ENCODE measurements at places on chromosomes 3 and 15.

GRCh38 chr15:88993662-88994061, 80.5 kb upstream of the MFGE8 start:
- DNase-seq: no peak

DNA sequence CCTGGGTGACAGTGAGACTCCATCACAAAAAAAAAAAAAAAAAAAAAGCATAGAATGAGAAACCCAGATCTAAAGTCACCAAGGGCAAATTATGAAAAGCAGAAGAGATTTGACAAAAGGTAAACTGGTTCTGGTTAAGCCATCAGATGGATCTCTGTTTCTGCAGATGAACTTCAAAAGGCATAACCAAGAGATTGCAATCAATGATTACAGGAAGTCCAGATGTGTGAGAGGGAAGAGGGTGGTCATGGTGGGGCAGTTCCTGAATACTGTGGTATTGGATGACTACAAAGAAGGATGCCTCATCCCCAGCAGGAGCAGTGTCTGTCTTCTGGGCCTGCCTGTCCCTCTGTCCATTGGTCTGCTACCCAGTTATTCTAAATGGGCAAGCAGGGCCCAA, 3.8 kb downstream of the P4HTM start:
- DNase-seq: no peak

GRCh38 chr3:188782613-188783124, 389.1 kb upstream of the TPRG1 start:
- no peak for DNase-seq

GRCh38 chr3:12178091-12178820, 19.5 kb upstream of the TIMP4 start:
- DNase-seq: no peak

GRCh38 chr15:92528736-92529135, 126.8 kb downstream of the FAM174B start:
- no peak for DNase-seq

DNA sequence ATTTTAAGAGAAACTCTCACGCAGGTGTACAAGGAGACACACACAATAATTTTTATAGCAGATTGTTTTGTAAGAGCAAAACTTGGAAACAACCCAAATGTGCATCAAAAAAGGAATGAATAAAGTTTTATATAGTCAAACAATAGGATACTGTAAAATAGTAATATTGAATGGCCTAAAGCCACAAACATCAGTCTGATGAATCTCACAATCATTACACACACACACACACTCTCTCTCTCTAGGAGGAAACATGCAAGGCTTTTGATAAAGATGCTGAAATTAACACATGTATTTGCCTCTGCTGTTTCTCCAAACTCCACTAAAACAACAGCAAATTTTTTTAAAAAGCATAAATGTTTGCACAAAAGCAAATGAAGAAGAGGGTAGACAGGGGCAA, 37.3 kb downstream of the ADIPOQ start:
- DNase-seq: no peak

DNA sequence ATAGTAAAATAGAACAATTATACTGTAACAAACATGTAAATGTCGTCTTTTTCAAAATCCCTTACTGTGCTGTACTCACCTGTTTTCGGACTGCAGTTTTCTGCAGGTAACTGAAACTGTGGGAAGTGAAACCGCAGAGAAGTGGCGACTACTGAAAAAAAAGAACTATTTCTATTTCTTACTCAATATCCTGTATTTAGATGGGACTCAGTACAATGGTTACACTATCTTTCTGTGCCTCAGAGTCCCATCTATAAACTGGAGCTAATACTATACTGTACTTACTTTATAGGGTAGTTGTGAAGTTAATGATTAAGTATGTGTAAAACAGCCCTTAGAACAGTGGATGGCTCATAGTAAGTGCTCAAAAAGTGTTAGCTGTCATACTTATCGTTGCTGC, 14.3 kb upstream of the P2RY12 start:
- no peak for DNase-seq

- no peak for DNase-seq
Measured at GRCh38 chr15:63888146-63888545, 54.4 kb upstream of the HERC1 start.

GRCh38 chr3:74651292-74651691, 36.8 kb upstream of the CNTN3 start:
- DNase-seq: no peak

GRCh38 chr15:95987886-95988573, 342.5 kb upstream of the NR2F2 start:
- no peak for DNase-seq

DNA sequence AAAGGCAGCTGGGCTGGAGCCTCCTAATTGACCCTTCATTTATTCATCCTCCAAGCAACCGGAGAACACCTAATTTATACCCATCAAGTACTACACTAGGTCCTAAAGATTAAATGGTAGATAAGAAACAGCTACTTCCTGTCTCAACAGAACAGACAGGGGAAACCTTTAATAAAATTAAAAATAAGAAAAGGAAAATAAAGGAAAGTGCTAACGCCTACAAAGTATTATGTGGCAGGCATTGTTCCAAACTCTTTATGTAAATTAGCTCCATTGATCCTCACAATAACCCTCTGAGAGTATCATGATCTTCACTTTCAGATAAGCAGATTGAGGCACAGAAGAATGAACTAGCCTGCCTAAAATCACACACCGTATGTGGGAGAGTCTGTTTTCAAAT, 139.5 kb downstream of the CNTN6 start:
- no peak for DNase-seq
